ENCODE measurements at places on chromosomes 3 and 15. TPM values are rescaled to one million over a fixed set of nuclear protein-coding genes. Genes with fewer than 3 reads are reported as not detected.

GRCh38 chr3:127822682-127823425 is 539 bp upstream of the MGLL start:
- DNase-seq, result no peak

GRCh38 chr3:43528498-43529099 is 93.2 kb downstream of the ANO10 start:
- DNase-seq, result no peak

DNA sequence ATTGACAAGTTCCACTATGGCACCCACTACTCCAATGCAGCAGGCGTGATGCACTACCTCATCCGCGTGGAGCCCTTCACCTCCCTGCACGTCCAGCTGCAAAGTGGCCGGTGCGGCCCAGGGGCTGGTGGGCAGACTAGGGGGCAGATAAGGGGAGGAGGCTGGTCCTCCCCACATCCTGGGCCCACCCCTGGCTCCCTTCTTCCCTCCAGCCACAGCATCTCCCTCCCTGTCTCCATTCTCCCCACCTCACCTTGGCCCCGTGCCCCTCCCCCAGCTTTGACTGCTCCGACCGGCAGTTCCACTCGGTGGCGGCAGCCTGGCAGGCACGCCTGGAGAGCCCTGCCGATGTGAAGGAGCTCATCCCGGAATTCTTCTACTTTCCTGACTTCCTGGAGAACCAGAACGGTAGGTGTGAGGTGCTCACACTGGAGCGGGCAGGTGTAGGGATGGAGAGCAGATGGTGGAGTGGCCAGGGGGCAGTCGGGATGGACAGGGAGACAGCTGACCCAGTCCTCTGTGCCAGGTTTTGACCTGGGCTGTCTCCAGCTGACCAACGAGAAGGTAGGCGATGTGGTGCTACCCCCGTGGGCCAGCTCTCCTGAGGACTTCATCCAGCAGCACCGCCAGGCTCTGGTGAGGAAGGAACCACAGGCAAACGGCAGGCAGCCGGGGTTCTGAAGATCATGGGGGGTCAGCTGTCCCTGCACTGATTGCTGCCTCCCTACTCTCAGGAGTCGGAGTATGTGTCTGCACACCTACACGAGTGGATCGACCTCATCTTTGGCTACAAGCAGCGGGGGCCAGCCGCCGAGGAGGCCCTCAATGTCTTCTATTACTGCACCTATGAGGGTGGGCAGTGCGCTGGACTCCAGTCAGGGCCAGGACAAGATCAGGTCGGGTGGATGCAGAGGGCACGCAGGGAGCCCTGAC is 26.0 kb downstream of the NBEAL2 start:
- peak; percentile 80 for DNase-seq

GRCh38 chr3:66435989-66436388 is 64.8 kb downstream of the LRIG1 start:
- DNase-seq, result no peak

GRCh38 chr3:186121968-186122367 is 13.1 kb upstream of the ETV5 start:
- no peak for DNase-seq

DNA sequence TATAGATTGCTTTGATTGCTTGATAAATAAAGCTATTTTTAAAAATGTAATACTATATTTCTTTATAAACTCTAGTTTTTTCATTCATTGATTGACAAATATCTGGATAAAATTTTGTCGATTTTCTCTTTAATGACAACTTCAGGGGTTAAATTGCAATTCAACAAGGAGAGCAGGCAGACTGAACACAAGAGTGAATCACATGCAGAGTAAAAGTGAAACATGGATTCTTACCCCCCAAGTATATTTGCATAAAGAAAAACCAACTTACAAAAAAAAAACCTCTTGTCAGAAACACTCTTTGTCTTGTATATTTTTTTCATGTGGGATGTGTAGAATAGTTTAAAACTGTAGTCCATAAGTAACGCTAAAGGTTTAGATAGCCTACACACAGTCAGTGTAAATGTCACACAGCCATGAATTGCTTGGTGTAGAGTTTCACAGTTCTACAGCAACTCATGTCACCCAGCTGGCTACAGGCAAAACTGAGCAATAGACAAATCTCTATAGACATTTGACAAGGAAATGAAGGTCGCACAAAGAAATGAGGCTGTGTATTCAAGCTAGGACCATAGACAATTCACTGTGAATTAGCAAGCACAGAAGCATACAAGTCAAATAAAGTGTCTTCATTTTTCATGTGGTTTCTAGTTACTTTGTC is 141.6 kb downstream of the THRB start:
- no peak for DNase-seq

- no peak for DNase-seq
Observed at GRCh38 chr3:178201714-178202113, 334.5 kb upstream of the KCNMB2 start.

DNA sequence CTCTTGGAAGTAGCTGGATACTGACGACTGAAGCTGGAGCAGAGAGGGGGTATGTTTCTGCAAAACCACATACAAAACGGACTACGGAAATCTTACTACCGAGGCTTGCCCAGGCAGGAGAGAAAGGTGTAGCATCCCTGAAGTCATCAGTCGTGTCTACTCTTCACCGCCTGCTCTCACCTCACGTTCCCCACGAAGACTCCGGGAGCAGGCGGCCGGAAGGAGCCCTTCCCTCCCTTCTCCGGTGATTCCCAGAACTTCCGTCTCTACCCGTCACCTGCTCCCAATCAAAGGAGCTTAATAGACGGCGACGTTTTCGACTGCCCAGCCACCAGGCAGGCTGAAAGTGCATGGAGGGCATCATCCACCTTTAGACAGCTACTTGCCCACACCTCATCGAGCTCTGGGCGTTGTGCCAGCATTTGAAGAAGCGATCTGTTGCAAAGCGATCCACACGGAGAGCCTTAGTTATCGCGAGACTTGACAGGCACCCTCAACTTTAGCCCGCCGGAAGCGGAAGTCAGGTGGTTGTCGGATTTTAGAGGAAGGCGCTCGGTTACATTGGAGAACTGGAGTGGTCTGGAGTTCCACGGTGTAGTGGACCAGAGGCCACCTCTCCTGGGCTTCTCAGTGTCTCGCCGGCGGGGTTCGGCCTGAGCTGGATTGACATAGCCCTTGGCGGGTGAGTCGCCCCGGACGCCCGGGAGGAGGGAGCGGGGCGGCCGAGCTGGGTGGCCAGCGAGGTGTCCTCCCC is at the start of gene RAMAC:
Gene RAMAC (plus strand): TSS at position 523 of the 754 bp plus-strand sequence. CDS start 2,809 bp downstream, outside the sequence.
- peak; percentile 96 for DNase-seq

GRCh38 chr15:92104072-92104471 is 250.6 kb downstream of the SLCO3A1 start:
- no peak for DNase-seq

- no peak for DNase-seq
Observed at GRCh38 chr15:65724464-65725215, 67.5 kb downstream of the DENND4A start.

- no peak for DNase-seq
Observed at GRCh38 chr15:57288926-57289580, 87.3 kb upstream of the CGNL1 start.

GRCh38 chr3:102092617-102093466 is 243.5 kb downstream of the NFKBIZ start:
- no peak for DNase-seq

GRCh38 chr3:12926660-12927059 is 85.3 kb upstream of the RPL32 start:
- no peak for DNase-seq

DNA sequence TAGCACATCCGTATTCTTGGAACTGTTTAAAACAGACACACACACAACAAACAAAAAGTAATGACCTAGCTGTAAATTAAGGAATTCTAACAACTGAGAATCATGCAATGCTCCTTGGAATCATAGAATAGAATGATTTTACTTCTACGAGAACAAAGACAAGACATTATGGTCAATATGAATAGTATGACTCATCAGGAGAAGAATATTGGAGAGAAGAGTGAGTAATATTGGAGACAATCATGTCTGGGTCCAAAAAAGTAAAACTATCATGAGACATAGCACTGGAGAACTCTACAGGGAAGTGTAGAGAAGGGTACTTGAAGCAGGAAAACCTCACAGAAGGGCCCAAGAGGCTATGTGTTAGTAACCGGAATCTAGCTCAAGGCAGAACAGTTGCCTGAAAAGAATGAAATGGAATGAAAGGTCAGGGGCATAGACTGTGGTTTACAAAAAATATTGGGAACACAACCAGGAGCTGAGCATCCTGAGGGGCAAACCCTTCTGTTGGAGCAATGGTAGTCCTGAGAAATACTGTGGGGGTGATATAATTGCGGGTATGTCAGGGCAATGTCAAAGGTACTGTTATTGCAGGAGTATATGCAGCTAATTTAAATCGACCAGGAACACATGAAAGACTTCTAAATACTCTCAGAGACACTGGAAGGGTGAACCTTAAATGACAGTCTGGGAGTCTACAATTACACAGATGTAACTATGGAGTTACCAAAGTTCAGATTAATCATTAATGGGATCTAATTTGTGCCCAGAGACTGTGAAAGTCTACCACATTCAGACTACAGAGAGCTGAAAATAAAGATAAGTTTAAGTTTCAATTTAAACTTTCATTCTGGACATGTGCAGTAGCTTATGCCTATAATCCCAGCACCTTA is 201.2 kb downstream of the BCHE start:
- DNase-seq, result no peak

GRCh38 chr3:79047581-79047980 is 720.2 kb downstream of the ROBO1 start:
- DNase-seq, result no peak

- DNase-seq, result no peak
Observed at GRCh38 chr3:57791245-57791644, 35.1 kb downstream of the SLMAP start.

DNA sequence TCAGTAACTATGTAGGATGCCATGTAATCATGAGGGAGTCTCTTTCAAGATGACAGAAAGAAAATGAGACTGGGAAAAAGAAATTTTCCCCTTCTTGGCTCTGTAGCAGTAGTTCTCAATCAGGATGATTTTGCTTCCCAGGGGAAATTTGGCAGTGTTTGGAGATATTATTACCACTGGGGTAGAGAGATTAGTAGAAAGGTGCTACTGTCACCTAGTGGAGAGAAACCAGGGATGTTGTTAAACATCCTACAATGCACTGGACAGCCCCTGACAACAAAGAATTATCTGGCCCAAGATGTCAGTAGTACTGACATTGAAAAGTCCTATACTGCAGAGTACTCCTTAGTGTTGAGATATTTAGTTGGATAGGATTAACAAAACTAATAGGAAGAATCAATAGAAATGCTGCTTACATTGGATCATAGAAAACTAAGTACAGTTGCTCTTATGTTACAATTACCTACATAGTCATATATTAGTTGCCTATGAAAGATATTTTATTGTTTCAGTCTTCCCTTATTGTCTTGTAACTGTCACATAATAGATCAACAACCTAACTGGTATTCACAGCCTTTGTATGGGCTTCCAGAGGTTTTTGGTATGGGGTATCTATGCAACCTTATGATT is 433.3 kb downstream of the RAP2B start:
- no peak for DNase-seq

GRCh38 chr3:23811919-23812318 is 6.2 kb downstream of the UBE2E1 start:
- DNase-seq, result no peak

- peak; percentile 35 for DNase-seq
Observed at GRCh38 chr15:66832664-66833063, 130.6 kb downstream of the SMAD6 start.

DNA sequence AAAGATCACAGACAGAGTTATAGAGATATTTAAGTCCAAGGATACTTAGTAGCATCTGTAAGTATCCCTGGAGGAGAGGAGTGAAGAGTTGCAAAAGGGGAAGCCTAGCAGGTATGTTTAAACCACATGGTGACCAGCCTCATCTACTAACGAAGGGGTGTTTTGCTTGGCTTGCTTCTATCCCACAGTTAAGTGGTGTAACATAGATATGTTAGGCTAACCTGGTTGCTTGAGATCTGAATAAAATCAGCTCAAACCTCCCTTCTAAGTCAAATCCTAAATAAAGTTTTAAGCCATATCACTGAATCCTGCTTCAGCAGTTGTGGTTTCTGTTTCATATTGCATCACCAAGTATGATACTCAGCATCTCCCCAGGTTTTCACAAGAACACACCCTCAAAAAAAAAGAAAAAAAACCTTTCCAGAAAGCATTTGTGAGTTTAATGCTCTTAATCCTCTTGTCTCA is 880.2 kb downstream of the ROBO1 start:
- no peak for DNase-seq

DNA sequence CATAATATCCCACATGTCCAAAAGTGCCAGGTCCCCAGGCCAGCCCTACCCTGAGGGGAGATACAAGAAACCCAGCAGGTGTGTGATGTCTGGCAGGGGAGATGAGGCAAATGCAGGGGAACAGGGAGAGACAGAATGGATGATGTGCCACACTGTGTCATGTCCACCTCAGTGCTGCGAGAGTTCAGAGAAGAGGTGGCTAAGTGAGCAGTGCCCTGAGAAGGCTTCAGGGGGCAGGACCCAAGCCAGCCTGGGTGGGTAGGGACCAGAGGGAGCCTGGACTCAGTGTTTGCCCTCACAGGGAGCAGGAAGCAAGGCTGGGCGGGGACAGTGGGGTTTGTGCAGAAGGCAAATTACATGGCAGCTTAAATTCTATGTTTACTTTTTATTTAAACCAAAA is 61.2 kb downstream of the KLHL6 start:
- peak; percentile 19 for DNase-seq

DNA sequence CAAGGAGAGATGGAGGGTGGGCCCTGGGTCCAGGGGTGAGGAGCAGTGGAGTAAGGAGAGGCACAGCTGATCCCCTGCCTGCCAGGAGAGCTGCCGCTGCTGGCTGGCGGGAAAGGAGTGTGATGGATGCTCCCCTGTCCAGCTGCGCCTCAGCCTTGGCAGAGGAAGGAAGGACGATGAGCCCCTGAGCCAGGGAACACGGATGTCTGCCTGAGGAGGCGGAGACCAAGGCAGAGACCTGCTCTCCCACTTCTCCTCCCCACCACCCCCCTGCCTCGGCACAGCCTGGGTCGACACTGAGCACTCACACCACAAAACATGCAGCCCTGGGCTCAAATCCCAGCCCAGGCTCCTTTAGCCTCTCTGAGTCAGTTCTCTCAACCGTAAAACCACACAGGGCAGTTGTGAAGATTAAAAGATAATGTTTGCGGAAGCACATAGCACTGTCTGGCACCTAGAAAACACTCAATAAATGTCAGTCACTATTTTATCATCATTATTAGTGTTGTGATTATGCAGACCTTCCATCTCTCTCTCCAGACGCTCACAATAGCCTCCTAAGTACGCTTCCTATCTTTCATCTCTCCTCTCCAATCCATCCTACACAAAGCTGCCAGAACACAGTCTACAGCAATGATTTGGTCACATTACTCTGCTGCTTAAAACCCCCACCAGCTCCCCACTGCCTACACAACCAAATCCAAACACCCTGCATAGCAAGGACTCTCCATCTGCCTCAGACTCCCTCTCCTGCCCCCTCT is 52.2 kb downstream of the SEMA5B start:
- no peak for DNase-seq

TIGIT gene
- total RNA-seq, result not detected

ARID3B gene
- 6.7 TPM for total RNA-seq

CFAP92 gene
- 1.7 TPM for total RNA-seq

RPL14 gene
- total RNA-seq, result 617 TPM

RBM6 gene
- total RNA-seq, result 222 TPM

STAC gene
- 0.49 TPM for total RNA-seq
